Fibroblast of the aortic adventitia (primary cell): ENCODE measurements at places on chromosomes 11 and 22. TPM values are rescaled to one million over a fixed set of nuclear protein-coding genes. Genes with fewer than 3 reads are reported as not detected.
A peak's percentile ranks its signal among the peaks of the same experiment; 100 is the strongest.

Gene NOX4
- total RNA-seq, result 1.4 and 2.5 TPM in 2 replicates

Gene TRIM48
- not detected in 2 replicates for total RNA-seq

Gene TRIM51
- total RNA-seq, result not detected in 2 replicates

Gene FLRT1
- total RNA-seq, result 0.18 TPM in 1 of 2 replicates, not detected in the other

Gene THAP12
- 55.5 and 60.1 TPM in 2 replicates for total RNA-seq

Gene KRTAP5-11
- not detected in 2 replicates for total RNA-seq

Gene CDPF1
- total RNA-seq, result 0.74 and 7.7 TPM in 2 replicates

Gene HBB
- total RNA-seq, result not detected in 2 replicates

Gene PARVG
- total RNA-seq, result not detected in 2 replicates

Gene WBP2NL
- 0.18 and 1.6 TPM in 2 replicates for total RNA-seq

DNA sequence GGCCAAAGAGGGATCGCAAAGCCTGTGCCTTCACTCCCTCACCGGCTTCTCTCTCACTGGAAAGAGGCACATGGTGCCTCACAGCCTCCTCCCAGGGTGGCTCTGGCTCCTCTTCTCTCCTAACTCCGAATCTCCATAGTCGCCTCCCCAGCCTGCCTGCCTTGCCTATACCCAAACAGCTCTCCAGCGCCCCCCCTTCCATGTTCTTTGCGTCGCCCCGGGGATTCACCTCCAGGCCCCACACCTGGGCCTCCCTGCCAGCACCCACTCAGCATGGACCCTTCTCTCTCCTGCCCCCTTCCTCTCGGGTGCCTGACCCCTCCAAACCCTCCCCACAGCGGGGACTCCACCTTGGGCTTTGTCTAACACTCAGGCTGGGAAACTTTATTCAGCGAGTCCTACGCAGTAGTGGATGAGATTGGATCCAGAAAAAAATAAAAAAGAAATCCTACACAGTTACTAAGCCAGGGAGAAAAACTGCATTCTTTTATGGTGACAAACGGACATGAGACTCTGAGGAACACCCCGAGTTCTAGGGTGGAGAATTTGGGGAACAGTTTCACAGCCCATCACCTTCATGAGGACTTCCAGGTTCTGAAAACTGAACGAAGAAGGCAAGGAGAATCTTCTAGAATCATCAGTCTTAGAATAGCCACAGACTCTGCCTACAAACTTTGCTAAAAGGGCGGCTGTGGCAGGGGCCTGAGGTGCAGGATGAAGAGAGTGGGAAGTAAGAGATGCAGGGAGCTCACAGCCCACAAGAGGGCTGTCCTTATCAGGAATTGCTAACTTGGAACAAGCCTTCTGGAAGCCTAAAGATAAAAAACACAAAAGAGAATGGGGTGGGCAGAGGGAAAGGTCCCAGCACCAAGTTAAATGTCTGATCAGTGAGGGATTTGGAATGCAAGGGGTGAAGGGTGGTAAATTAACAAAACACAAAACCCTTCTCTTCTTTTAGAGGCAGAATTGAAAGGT is 5.3 kb downstream of the PPM1F start:
- peak; percentile 76 for DNase-seq

GRCh38 chr22:42831712-42832111 is 25.4 kb downstream of the ARFGAP3 start:
- no peak for DNase-seq

DNA sequence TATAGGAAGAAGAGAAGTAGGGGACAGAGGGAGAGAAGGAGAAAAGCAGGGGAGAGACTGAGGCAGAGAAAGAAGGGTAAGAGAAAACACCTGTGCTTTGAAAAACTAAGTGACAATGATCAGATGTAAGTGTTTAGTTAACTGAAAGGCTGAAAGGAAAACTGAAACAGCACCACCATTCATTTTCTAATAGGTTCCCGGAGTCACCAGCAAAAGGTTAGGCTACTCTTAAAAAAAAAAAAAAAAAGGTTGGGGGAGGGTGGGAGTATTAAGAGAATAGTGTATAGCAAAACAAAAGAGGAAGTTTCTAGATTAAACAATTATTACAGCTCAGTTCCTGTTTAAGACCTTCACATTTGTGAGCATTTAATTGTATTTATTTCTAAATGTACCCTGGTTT is 113.8 kb downstream of the CADM1 start:
- DNase-seq, result no peak

DNA sequence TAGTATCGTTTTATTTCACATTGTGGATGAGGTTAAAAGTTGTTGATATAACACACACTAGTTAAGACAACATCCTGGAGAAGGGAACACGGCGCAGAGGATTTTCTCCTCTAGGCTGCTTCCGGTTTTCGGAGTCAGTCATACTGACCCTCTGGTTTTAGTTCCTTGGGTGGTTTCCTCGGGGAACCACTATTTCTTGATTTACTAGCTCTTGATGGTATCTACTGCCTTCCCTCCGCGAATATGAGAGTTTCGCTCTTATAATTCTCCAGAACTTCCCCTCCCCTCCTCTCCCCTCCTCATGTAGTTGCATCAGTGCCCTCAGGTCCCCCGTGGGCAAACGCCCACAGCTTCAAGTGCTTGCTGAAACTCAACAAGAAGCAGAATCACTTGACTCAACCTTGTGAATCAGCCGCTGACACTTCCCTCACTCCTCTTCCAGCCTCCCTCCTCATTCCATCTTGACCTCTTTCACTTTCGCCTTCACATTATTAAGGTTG is 15.9 kb upstream of the APOBEC3A start:
- no peak for DNase-seq

- no peak for DNase-seq
Observed at GRCh38 chr11:64715756-64716472, 7.1 kb downstream of the NRXN2 start.

GRCh38 chr11:80727315-80727714 is 1286.5 kb upstream of the TENM4 start:
- DNase-seq, result peak; percentile 19

DNA sequence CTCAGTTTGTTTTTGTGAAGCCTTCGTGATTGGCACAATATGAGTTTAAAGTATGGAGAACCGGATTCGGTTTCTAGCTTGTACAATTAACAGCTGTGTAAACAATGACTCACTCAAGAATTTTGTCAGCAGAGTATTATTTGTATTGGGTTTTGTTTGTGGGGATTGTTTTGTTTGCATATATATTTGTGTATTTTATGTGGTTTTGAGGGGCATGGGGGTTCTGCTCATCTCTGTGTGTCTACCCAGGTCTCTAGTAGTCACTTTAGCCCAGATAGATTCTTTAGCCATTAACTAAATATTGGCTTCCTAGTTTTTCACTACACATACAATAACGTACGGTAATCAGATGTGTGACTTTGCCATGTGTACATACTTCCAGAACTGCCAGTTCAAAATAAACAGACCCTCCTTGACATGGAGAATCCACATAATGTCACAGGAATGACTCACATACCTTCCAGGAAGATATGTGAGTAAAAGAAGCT is 7.5 kb upstream of the MS4A7 start:
- DNase-seq, result no peak

GRCh38 chr11:102171101-102171500 is 60.9 kb downstream of the YAP1 start:
- peak; percentile 86 for DNase-seq

- peak; percentile 11 for DNase-seq
Observed at GRCh38 chr22:36027935-36028645, 534 bp downstream of the RBFOX2 start.

- peak; percentile 72 for DNase-seq
Observed at GRCh38 chr11:110463153-110463552, 33.4 kb downstream of the FDX1 start.

DNA sequence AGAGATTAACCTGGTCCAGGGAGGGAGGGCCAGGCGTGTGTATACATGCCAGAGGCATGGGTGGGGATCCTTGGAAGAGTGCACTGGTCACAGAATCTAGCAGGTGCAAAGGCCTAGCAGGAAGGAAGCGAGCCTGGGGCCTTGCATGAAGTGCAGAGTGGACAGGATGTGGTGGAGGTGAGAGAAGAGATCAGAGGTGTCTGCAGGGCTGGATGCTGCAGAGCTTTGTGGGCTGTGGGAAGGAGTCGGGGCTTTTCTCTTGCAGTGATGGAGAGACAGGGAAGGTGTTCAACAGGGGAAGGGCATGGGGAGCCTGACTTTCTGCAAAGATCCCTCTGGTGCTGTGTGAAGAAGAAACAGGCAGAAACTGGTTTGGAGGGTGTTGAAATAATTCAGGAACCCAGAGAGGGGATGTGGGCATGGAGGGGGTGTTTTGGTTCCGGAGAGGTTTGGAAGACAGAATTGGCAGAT is 2.5 kb upstream of the TPST2 start:
- DNase-seq, result no peak

GRCh38 chr22:49510718-49511117 is 317.0 kb downstream of the BRD1 start:
- DNase-seq, result no peak

GRCh38 chr11:3163241-3163981 is 1.7 kb downstream of the OSBPL5 start:
- no peak for DNase-seq

DNA sequence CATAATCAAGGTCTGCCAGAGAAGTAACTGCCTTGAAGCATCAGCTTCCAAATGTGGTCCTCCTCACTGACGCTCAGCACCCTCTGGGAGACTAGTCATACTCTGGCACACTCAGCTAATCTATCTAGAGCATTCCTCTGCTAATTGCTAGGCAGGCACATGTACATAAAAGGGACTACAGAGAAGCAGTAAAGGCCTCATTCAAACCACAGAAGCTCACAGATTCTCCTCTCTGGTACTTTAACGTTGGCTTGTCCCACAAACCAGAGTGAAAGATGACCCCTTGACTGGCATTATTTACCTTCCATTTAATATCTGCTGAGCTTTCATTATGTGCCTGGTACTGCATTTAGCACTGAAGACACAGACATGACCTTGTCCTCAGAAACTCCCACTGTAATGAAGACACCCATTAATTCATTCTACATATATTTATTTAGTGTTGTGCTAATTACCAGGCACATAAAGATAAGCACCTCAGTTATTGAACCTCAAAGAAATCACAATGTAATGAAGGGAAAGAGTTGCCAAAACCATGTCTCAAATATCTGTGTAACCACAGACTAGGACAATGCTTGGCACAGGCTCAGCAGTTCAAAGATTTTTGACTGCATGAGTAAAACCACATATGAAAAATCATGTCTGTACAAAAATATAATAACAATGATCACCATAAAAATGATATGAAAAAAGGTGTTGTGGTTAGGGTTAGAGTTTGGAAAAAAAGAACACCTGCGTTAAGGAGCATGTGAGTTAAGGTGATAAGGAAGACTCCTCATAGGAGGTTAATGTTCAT is 550.4 kb downstream of the DLG2 start:
- peak; percentile 67 for DNase-seq

GRCh38 chr11:2752204-2752770 is 52.5 kb upstream of the KCNQ1OT1 start:
- DNase-seq, result peak; percentile 29

GRCh38 chr11:104151404-104152204 is 12.3 kb downstream of the PDGFD start:
- DNase-seq, result peak; percentile 34

GRCh38 chr11:108062336-108062735 is 53.6 kb downstream of the CUL5 start:
- no peak for DNase-seq

GRCh38 chr11:27557226-27557625 is 50.7 kb upstream of the LIN7C start:
- no peak for DNase-seq

GRCh38 chr22:32644252-32645100 is 157.0 kb upstream of the TIMP3 start:
- DNase-seq, result peak; percentile 14
